ENCODE measurements at places on chromosomes 11 and 22.

- no peak for DNase-seq
Observed at GRCh38 chr11:99592266-99592665, 571.5 kb downstream of the CNTN5 start.

DNA sequence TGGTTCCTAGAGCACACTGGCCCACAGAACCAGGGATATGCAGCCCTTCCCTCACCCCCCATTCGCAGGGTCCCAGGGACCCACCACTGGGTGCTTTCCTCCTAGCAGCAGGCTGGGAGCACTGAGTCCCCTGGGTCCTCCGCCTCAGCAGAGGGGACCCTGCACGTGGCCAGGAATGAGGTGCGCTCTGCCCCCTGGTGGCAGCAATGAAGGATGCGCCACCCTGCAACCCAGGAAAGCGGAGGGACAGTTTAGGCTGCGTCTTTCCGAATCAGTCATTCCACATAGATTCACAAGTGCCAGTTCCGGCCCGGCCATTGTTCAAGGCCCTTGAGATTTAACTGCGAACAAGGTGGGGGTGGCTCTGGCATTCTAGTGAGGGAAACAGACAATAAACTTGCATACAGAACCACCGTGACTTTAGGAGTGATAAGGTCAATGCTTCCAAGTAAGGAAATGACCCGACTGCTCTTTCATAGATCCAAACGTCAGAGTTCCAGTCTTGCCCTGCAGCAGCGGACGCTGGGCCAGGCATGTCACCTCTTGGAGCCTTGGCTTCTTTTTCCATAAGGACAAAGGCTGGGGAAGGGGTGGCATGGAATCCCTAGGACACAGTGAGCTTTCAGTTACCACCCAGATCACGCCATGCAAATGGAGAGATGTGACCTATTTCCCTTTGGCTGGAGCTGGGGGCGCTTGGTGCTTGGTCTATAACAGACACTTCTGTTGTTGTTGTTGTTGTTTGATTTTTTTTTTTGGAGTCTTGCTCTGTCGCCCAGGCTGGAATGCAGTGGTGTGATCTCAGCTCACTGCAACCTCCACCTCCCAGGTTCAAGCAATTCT lies 7.7 kb downstream of the RIN1 start:
- DNase-seq, result peak; percentile 80

GRCh38 chr22:49825944-49826602 lies 1.6 kb downstream of the BRD1 start:
- no peak for DNase-seq

DNA sequence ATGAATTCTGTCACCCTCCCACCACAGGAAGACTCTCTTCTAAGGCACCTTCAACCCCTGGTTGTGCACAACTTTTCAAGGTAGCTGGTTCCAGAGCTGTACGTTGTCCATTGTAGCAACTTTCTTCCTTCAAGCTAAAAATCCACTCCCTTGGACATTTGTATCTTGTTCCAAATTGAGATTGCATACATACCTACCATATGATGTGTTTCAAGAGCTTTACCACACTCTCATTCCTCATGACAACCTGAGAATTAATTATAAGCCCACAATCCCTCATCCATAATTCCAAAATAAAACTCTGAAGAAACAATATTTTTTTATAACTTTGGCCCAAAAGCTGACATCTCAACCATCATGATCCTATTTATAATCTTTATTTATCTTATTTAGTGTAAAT lies 3.0 kb downstream of the OR52W1 start:
- DNase-seq, result no peak

DNA sequence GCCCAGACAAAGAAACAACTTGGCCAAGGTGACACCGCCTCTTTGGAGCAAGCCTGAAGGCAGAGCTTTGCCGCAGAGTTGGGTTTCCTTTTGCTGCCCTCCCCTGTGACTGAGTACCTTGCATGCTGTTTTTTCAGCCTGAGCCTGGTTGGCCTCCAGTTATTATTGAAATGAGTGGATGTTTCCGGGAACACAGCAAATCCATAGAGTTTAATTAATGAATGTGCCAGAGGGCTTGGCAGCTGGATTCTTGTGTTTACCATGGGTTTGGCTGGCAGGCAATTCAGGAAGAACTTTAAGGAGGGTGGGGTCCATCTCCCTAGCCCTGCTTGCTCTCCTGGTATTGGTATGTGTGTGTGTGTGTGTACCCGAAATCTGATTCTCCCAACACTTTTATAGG lies 65.6 kb upstream of the CRYBB3 start:
- DNase-seq, result no peak

- no peak for DNase-seq
Observed at GRCh38 chr11:109849946-109850345, 243.2 kb upstream of the ZC3H12C start.

DNA sequence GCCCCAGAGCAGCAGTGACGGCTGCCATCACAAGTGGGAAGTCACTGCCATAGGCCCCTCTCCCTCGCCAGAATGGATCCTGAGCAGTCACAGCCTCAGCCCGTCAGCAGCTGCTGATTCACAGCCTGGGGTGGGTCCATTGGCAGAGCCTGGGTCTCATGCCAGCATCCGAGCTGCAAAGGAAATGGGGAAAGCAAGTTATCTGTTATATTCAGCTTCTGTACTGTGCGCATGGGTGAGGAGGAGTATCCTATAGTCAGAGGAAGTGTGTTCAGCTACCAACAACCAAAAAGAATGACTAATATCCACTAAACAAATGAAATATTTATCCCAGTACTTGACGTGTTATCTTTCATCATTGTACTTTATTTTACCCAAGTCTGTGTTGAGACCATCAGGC lies 119.7 kb downstream of the RCN1 start:
- DNase-seq, result no peak

DNA sequence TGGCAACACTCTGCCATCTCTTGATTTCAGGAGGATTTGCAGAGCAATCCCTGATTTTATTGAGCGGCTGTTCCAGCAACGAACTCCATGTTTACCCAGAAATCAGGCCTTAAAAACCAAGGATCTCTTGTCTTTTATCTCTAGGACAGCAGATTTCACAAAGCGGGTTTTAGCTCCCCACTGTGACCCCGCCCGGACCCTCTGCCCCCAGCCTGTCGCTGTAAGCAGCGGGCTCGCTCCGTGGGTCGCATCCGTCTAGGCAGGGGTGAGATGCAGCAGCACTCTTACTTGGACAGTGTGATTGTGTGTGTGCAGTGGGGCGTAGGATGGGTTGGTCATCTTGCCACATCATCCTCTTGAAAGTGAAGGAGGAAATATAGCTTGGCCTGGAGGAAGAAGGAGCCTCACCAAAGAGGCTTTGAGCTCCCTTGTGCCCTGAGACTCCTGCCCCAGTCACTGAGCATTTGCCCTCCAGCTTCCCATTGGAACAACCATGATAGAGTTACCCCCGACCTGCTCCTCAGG lies 189.2 kb upstream of the TBCEL start:
- no peak for DNase-seq

DNA sequence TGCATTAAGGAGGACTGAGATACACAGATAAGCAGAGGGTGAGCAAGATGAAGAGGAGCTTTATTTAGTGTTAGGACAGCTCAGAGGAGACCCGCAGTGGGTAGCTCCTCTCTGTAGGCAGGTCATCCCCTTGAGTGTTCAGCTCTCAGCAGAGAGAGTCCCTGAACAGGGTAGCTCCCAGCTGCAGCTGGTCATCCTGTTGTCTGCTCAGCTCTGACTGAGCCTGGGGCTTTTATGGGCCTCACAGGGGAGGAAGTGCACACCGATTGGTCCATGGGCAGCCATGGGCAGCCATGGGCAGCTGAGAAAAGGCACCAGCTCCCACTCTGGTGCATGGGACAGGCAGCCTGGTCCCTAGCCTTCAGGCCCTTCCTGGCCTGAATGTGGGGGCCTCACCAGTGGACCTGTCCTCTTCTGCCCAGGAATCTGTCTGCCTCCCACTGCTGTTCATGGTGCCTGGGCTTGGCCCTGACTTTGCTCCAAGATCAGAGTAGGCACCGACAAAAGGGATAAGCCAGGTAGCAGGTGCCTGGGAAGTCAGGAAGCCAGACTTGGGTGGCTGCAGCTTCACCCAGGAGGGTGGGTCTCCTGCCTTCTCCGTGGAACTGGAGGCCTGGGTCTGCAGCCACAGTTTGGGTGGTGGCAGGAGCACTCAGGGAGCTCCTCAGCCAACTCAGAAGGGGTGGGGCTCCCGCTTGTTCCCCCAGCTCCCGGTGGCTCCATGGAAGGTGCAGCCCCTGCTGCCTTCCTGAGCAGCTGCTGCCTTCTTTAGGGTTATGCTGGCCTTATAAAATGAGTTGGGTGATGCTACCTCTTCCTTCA lies 54.7 kb downstream of the MYEOV start:
- DNase-seq, result no peak

- DNase-seq, result no peak
Observed at GRCh38 chr11:130588471-130588870, 140.0 kb downstream of the ADAMTS15 start.

DNA sequence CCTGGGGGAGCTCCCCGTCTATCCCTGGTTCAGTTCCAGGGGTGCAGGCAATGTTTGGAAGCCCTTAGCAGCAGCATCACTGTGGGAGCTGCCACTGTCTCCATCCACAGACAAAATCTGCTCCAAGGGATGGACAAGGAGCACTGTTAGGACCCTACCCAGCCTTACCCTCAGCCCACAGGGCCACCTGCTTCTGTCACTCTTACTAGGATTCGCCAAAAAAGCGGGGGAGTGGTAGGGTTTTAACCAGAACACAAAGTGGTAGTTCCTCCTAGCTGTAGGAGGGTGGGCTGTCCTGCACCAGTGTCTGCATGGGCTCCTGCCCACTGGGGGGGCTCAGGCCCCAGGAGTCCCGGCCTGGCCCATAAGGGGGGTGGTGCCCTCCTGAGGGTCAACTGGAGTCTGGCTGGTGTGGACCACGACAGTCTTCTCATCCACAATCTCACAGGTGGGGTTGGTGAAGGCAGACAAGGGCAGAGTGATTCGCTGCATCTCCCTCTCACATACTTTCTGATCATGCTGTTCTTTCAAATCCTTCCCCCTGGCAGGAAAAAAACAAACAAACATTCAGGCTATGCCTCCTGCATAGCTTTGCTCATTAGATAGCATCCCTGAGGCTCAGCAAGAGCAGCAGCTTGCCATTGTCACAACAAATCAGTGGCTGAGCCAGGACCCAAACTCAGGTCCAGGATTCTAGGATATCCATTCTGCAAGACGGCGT lies 9.4 kb downstream of the PIK3IP1 start:
- no peak for DNase-seq

GRCh38 chr11:103637831-103638230 lies 398.6 kb upstream of the DDI1 start:
- no peak for DNase-seq

DNA sequence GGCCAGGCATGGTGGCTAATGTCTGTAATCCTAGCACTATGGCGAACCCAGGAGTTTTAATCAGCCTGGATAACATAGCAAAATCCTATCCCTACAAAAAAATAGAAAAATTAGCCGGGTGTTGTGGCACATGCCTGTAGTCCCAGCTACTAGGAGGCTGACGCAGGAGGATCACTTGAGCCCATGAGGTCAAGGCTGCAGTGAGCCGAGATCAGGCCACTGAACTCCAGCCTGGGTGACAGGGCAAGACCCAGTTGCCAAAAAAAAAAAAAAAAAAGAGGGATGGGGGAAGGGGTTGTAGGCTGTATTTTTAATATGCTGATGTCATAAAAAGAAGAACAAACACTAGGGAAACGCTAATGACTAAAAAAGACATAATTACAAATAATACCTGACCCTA lies 12.1 kb downstream of the DDX6 start:
- no peak for DNase-seq

GRCh38 chr22:46070803-46071450 lies 79.4 kb upstream of the PPARA start:
- peak; percentile 28 for DNase-seq

- DNase-seq, result no peak
Observed at GRCh38 chr11:75851203-75851602, 36.2 kb downstream of the UVRAG start.

GRCh38 chr11:95442531-95443050 lies 211.6 kb upstream of the SESN3 start:
- DNase-seq, result no peak

DNA sequence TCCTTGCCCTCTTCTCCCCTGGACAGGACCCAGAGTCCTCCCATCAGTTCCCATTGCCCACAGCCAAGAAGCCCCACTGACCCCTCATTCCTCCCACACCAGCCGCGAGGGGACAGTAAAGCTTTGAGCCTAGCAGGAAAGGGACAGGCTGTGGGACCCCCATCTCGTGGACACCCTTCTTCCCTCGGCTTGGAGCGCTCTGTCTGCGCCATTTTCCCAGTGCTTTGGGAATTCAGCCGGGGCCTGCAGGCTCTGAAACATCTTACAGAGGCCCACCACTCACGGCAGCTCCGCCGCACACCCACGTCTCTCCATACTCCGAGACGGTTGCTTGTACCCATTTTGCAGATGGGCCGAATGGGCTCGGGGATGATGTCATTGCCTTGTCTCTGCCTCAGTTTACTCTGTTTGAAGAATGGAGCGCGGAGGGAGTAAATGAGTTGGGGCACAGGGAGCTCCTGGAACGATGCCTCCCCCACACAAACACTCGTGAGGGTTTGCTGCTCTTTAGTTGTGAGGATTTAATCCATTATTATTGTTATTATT lies 447.7 kb downstream of the TBC1D22A start:
- DNase-seq, result no peak

DNA sequence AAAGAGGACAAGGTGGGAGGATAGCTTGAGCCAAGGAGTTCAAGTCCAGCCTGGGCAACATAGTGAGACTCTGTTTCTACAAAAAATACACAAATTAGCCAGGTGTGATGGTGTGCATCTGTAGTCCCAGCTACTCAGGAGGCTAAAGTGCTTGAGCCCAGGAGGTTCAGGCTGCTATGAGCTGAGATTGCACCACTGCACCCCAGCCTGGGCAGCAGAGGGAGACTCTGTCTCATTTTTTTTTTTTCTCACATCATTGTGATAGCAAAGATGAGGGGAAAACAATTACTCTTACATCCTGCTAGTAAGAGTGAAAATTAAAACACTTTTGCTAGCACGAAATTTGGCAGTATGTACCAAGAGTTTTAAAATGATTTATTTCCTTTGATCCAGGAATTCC lies 463.7 kb downstream of the TMEM135 start:
- no peak for DNase-seq

- DNase-seq, result no peak
Observed at GRCh38 chr11:14309425-14310192, 49.4 kb downstream of the RRAS2 start.

GRCh38 chr11:29756871-29757270 lies 260.0 kb downstream of the KCNA4 start:
- no peak for DNase-seq

DNA sequence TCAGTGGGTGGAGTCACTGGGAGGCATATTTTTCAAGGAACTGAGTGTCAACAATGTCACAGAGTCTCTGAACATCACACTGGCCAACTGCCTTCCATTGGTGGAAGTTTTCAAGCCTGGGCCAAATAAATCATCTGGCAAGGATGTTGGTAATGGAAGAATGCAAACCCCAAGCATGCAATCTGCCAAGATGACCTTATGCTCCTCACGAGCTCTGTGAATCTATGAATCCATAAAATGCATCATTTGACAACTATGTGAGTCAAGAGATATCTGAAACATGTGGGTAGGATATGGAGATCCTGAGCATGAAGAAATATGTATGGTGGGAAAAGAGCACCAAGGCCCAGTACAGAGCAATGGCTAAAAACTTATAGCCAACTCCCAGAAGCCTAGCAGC lies 122.2 kb downstream of the PLEKHA7 start:
- no peak for DNase-seq

Data from stimulated activated naive B cell treated with anti-CD40 and anti-IgM and Interleukin-4, amounts not matched to agents 10 μg/mL and 1 μg/mL and 100 μg/mL, for 72 hours (primary cell).